C1 segment of cervical spinal cord (tissue), 14 donors: ENCODE measurements at places on chromosomes 6 and 20.

DNA sequence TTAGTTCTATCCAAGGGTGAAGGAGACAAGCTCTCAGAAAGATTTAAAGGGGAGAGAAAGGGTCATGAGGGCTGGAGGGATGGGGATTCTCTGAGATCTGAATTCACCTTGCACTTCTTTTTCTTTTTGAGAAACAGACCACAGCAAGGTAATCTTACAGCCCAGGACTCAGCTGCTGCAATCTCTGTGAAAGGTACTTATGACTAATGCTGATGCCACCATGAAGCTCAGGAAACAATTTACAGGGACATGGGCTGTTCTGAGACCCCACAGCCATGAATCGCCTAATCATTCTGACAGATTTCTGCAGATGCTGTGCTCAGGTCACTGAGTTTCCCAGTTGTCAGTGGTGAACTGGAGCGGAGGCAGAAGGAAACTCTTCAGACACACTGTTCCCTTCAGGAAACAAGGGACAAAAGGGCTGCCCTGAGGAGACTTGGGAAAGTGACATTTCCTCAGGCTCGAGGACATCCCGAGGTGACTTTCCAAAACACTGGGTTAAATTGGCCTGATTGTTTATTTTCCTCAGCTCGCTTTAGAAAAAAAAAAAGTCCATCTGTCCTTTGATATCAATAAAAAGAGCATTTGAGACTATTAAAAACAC is 103.8 kb upstream of the PLCB4 start:
- DNase-seq, result no peak

GRCh38 chr6:3882431-3882830 is 33.3 kb downstream of the FAM50B start:
- DNase-seq, result no peak

DNA sequence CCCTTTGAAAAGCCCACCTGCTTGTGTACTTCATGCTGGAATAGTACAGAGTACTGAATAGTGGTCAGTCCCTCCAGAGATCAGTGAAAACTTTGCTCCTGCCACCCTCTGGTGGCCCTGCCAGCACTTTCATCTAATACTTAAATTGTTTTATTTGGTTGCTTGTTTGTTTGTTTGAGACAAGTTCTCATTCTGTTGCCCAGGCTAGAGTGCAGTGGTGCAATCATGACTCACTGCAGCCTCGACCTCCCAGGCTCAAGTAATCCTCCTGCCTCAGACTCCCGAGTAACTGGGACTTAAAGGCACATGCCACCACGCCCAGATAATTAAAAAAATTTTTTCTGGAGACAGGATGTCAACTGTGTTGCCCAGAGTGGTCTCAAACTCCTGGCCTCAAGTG is 9.1 kb downstream of the FAM83D start:
- DNase-seq, result no peak

- no peak for DNase-seq
Measured at GRCh38 chr20:38083338-38084048, 49.9 kb downstream of the RPRD1B start.

DNA sequence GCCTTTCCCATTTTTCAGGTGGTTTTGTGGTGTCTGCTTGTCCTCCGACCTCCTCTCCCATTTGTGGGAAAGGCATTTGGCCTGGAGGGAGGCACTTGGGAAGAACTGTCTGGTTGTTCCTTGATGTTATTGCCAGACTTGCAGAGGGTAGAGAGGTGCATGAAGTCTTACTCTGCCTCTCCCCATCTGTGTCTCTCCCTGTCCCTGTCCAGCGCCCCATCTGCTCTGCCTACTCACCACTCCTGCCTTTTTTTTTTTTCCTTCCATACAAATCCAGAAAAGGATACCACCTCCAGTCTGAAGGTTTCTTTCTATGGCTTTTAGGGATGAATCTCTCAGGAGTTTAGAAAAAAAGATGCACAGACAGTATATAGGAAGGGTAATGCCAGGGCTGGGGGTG is 19.8 kb downstream of the PPARD start:
- DNase-seq, result no peak

DNA sequence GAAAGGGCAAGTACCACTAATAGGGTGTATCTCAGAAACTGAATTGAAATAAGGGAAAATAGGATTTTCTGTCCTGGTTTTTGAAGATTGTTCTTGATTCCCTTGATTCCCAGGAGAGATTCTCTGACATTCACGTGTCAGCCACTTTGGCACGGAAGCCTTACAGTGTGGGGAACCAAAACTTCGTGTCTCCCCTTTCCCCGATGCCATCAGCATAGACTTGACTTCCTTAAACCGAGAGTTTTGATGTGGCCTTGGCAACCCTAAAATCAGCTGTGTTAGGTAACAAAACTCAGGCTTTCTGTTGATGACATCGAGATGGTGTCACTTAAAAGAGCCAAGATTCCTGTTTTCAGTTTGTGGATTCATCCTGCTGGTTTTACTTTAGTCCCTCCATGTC is 7.5 kb downstream of the HMGN4 start:
- DNase-seq, result no peak

- DNase-seq, result no peak
Measured at GRCh38 chr6:5878792-5879191, 127.9 kb downstream of the NRN1 start.

DNA sequence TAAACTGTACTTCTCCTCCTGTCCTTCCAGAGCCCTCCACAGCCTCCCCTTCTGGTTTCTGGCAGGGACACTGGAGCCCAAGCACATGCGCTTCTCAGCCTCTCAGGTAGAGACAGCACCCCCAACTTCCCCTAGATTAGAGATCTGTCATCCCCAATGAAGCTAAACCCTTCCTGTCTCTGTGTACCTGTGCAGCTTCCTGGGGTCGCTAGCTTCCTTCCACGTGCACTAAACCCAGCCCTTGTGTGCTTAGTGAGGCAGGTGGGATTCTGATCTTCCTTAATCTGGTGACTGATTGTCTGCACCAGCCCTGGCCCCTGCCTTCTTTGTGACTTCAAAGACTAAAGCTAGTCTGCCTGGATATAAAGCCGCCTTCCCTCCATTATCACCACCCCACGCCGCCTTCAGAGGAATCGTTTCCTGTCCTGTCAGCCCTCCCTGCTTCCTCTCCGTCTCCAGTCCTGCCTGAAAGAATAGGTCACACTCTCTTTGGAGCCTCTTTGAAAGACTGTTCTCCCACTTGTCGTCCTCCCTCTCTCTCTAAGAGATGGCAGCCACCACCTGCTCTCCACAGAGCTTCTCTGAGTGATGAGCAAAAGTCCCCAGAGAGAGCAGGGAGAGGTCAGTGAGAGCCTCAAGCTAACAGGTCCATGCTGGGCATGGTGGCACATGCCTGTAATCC is 27.5 kb downstream of the CAPN11 start:
- DNase-seq, result no peak

GRCh38 chr6:18488526-18489270 is 101.5 kb downstream of the RNF144B start:
- DNase-seq, result no peak

- no peak for DNase-seq
Measured at GRCh38 chr6:79263359-79263758, 28.9 kb upstream of the HMGN3 start.

- DNase-seq, result no peak
Measured at GRCh38 chr6:44561832-44562665, 174.5 kb downstream of the CDC5L start.

- no peak for DNase-seq
Measured at GRCh38 chr20:60316476-60317158, 358.4 kb downstream of the CDH26 start.

- DNase-seq, result no peak
Measured at GRCh38 chr20:39853050-39853449, 836.0 kb downstream of the MAFB start.

DNA sequence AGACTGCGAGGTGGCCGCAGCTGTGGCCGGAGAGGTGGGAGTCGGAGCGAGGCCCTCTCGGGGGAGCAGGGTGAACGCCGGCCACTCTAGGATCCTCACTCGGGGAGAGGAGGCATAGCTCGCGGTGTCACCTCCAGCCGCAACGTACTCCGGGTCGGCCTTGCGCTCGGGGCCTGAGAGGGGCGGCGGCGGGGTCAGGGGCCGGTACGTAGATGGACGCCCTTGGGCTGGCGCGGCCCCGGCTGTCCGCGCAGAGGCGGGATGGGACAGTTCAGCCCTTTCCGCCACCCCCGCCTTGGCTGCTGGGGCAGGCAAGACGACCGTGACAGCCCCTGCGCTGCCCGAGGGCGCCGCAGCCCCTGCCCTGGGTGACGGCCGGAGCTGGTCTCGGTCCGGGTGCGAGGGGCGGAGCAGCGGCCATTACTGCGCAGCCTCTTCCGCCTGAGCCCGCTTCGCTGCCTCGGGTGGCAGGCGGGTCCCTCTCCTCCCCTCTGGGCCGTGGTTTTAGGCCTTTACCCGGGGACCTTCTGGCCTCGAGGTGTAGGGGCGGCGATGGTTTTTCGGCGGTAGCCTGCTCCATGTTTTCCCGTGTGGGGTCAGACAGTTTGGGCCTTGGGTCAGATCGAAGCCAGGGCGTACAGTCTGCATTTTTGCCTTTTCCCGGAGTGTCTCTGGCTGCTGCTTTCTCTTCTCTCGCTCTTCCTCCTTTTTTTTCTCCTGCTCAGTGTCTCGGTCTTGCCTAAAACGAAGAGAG is 405 bp downstream of the RNF146 start:
- DNase-seq, result no peak

- no peak for DNase-seq
Measured at GRCh38 chr20:59019217-59019616, at the start of gene TUBB1. Gene TUBB1 (plus strand): TSS chr20:59019429. CDS start chr20:59019523, 94 bp downstream.

DNA sequence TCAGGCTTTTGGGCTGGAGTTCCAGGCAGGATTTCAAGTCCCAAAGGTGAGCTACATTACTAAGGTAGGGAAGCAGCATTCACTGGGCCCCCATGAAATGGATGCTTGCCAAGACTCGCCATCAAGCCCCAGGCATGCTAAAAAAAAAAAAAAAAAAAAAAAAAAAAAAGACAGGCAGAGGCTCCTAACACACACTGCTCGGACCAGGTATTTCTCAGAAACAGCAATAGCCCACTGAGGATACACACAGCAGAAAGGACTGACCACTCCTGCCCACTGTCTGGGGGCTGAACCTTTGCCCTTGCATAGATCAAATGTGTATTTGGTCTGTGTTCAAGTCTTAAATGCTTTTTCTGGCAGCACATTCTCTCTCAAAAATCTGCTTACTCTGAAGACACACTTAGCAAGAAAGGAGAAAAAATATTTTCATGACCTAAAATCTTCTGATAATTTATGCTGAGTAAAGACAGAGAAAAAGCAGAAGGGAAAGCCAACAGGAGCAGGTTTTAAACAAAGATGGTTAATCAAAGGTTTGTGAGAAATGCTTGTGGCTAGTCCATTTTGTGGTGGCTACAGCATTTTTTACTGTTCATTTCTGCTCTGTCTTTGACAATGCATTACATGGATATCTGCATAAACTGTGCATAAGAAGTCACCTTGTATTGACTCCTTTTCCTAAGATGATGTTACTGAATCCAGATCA is 37.9 kb upstream of the BEND6 start:
- DNase-seq, result no peak

GRCh38 chr6:88705601-88706000 is 257.8 kb downstream of the RNGTT start:
- DNase-seq, result no peak

GRCh38 chr6:124978451-124979293 is 16.4 kb downstream of the RNF217 start:
- no peak for DNase-seq

DNA sequence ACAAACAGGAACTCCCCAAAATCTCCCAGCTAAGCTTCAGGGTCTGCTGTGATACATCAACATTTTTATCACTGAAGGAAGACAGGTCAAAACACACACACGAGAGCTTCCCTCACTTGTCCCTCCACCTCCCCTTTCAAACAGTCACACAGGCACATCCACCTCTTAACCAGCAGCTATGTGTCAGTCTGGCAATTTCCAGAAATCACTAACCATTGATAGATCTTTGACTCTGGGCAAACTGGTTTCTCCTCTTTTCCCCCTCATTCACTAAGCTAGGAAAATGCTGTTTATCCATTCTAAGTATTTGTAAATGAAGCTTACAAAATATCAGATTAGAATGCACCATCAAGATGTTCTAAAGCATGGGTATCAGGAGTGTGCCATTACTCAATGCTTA is 87.8 kb downstream of the DCDC2 start:
- no peak for DNase-seq
